ENCODE measurements at places on chromosomes 4 and X.

- H3K36me3 ChIP-seq, result no peaks in the 10 kb centered on the region
- no peak overlapping the region for H3K27ac ChIP-seq
- no peaks in the 10 kb centered on the region for H3K4me1 ChIP-seq
- no peak for DNase-seq
- H3K27me3 ChIP-seq, result no peaks in the 10 kb centered on the region
These were observed 57.5 kb downstream of the OPHN1 start for GRCh38 chrX:68375803-68376202.

GRCh38 chrX:16834806-16835205 lies 35.4 kb downstream of the RBBP7 start:
- peaks cover 3% of the 10 kb centered on the region for H3K36me3 ChIP-seq
- H3K27me3 ChIP-seq, result no peaks in the 10 kb centered on the region
- H3K4me1 ChIP-seq, result no peaks in the 10 kb centered on the region
- no peak overlapping the region for H3K27ac ChIP-seq
- DNase-seq, result no peak

- no peaks in the 10 kb centered on the region for H3K27me3 ChIP-seq
- H3K27ac ChIP-seq, result no peak overlapping the region
- H3K4me3 ChIP-seq, result no peak overlapping the region
- DNase-seq, result no peak
- H3K4me1 ChIP-seq, result no peaks in the 10 kb centered on the region
- no peaks in the 10 kb centered on the region for H3K36me3 ChIP-seq
These were observed 32.8 kb downstream of the HDAC8 start for GRCh38 chrX:72539822-72540221.

- H3K27ac ChIP-seq, result no peak overlapping the region
- H3K36me3 ChIP-seq, result no peaks in the 10 kb centered on the region
- DNase-seq, result no peak
- H3K4me1 ChIP-seq, result no peaks in the 10 kb centered on the region
These were observed 115.1 kb downstream of the SH3KBP1 start for GRCh38 chrX:19772096-19772821.

GRCh38 chrX:16633754-16634153 lies 16.2 kb upstream of the S100G start:
- H3K27ac ChIP-seq, result no peak overlapping the region
- DNase-seq, result no peak

- H3K4me1 ChIP-seq, result no peaks in the 10 kb centered on the region
- H3K4me3 ChIP-seq, result no peak overlapping the region
- no peaks in the 10 kb centered on the region for H3K27me3 ChIP-seq
- H3K27ac ChIP-seq, result no peak overlapping the region
These were observed 12.8 kb upstream of the ABCG2 start for GRCh38 chr4:88171206-88171605.

- no peaks in the 10 kb centered on the region for H3K36me3 ChIP-seq
- no peak overlapping the region for H3K4me3 ChIP-seq
- no peak overlapping the region for H3K27ac ChIP-seq
These were observed 69.1 kb upstream of the PLAC1 start for GRCh38 chrX:134727363-134727762.

DNA sequence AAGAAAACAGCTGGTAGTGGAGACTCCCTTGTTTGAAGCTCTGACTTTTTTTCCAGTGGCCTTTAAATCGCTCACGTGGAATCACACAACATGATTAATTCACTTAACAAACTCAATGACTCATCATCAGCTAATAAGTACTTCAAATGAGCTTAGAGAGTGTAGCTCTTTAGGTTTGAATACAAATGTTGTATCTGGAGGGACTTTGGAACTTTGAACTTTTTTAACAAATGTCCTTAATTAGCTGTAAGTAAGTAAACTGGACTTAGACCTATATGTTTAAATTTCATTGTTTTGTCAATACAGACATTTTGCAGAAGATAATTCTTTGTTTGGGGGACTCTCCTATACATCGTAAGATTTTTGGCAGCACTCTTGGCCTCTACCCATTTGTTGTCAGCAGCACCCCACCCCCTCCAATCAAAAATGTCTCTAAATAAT lies 581.1 kb downstream of the SPRY1 start:
- H3K4me1 ChIP-seq, result peaks cover 6% of the 10 kb centered on the region
- no peak for DNase-seq
- H3K36me3 ChIP-seq, result no peaks in the 10 kb centered on the region
- H3K27ac ChIP-seq, result no peak overlapping the region

GRCh38 chr4:146488495-146489174 lies 33.1 kb downstream of the SLC10A7 start:
- no peak overlapping the region for H3K27ac ChIP-seq
- H3K36me3 ChIP-seq, result peaks cover 4% of the 10 kb centered on the region
- H3K27me3 ChIP-seq, result no peaks in the 10 kb centered on the region
- no peaks in the 10 kb centered on the region for H3K4me1 ChIP-seq
- no peak overlapping the region for H3K4me3 ChIP-seq

DNA sequence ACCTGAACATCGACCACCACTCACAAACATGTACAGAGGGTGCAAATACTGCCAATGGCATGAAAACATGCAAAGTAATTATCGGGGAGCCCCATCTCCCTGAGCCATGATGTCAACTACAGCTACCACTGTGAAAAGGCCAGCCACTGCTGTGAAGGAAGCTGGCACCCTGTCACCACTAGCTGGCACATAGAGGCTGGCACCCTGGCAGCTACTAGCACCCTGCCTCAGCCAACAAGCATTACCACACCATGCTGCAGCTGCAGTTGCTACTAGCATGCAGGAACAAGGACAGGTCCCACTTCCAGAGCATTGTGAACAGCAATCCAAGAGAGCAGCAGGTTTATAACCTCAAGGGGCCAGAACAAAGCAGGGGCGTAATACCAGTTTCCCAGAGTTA lies 81.4 kb downstream of the PRR32 start:
- DNase-seq, result no peak
- H3K27me3 ChIP-seq, result no peaks in the 10 kb centered on the region
- H3K4me1 ChIP-seq, result no peaks in the 10 kb centered on the region
- no peak overlapping the region for H3K4me3 ChIP-seq
- H3K36me3 ChIP-seq, result no peaks in the 10 kb centered on the region
- H3K27ac ChIP-seq, result no peak overlapping the region

DNA sequence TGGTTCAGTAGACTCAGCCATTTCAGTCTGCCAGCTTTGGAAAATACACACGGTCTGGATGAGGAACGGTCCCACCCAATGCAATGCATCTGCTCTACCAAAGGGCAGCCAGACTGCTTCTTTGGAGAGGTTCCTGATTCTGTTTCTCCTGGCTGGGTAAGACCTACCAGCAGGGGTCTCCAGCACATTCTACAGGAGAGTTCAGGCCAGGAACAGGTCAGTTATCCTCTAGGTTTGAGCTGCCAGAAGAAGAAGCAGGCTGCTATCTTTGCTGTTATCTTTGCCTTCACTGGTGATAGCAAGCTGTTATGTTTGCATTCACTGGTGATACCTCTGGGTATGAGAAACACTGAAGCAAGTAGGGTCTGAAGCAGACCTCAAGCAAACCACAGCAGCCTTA lies 45.5 kb upstream of the PBDC1 start:
- no peaks in the 10 kb centered on the region for H3K36me3 ChIP-seq
- no peaks in the 10 kb centered on the region for H3K27me3 ChIP-seq
- H3K4me3 ChIP-seq, result no peak overlapping the region
- no peaks in the 10 kb centered on the region for H3K4me1 ChIP-seq
- no peak overlapping the region for H3K27ac ChIP-seq

DNA sequence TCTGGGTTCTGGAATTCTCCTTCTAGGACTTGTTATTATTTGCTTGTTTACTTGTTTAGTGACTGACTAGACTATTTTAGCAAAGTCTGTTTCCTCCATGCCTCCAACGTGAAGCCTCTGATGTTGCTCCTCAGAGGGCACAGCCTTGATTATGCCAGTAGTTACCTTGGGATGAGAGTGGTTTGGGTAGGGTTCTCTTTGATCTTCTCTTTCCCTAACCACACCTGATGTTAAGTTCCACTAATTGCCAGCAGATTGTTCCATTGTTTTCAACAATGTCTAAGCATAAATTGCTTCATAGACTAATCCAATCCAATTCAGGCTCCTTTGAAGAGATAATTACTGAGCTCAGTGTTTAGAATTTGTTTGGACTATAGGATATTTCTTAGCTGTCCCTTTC lies 352.7 kb upstream of the DIPK2B start:
- no peak overlapping the region for H3K4me3 ChIP-seq
- H3K36me3 ChIP-seq, result no peaks in the 10 kb centered on the region
- H3K27me3 ChIP-seq, result no peaks in the 10 kb centered on the region
- H3K27ac ChIP-seq, result no peak overlapping the region
- no peak for DNase-seq
- no peaks in the 10 kb centered on the region for H3K4me1 ChIP-seq

- no peak overlapping the region for H3K4me3 ChIP-seq
- H3K27ac ChIP-seq, result no peak overlapping the region
- DNase-seq, result no peak
- H3K4me1 ChIP-seq, result no peaks in the 10 kb centered on the region
- no peaks in the 10 kb centered on the region for H3K36me3 ChIP-seq
- no peaks in the 10 kb centered on the region for H3K27me3 ChIP-seq
These were observed 37.1 kb downstream of the MAB21L2 start for GRCh38 chr4:150619042-150619441.

GRCh38 chrX:123272630-123273029 lies 88.6 kb downstream of the GRIA3 start:
- DNase-seq, result no peak
- no peaks in the 10 kb centered on the region for H3K4me1 ChIP-seq
- H3K27me3 ChIP-seq, result no peaks in the 10 kb centered on the region
- H3K27ac ChIP-seq, result no peak overlapping the region
- no peaks in the 10 kb centered on the region for H3K36me3 ChIP-seq
- no peak overlapping the region for H3K4me3 ChIP-seq

DNA sequence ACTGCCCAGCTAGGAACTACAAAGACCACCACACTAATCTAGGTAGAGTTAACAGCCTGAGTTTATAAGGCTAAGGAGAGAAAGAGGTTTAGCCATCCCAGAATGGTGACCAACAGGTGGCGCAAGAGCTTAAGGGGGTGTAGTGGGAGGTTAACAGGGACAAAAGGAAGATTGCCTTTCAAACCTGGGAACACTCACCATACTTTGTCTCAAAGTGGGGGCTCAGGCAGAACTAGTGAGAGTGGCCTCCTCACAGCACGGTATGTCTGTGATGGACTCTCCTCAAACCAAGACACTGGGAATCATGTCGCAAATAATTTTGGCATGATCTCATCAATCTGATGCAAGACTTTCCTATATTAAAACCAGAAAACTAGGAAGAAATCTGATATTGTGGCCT lies 23.4 kb downstream of the CCNI start:
- no peak overlapping the region for H3K4me3 ChIP-seq
- H3K27me3 ChIP-seq, result no peaks in the 10 kb centered on the region
- no peak overlapping the region for H3K27ac ChIP-seq
- H3K4me1 ChIP-seq, result no peaks in the 10 kb centered on the region

GRCh38 chr4:74619931-74620702 lies 174.2 kb downstream of the BTC start:
- no peak overlapping the region for H3K4me3 ChIP-seq
- peaks cover 9% of the 10 kb centered on the region for H3K4me1 ChIP-seq
- no peaks in the 10 kb centered on the region for H3K27me3 ChIP-seq
- no peak overlapping the region for H3K27ac ChIP-seq
- DNase-seq, result no peak
- no peaks in the 10 kb centered on the region for H3K36me3 ChIP-seq

- no peaks in the 10 kb centered on the region for H3K4me1 ChIP-seq
- no peaks in the 10 kb centered on the region for H3K36me3 ChIP-seq
- no peak for DNase-seq
- H3K27ac ChIP-seq, result no peak overlapping the region
- H3K4me3 ChIP-seq, result no peak overlapping the region
- H3K27me3 ChIP-seq, result no peaks in the 10 kb centered on the region
These were observed 34.8 kb upstream of the USP51 start for GRCh38 chrX:55524487-55524886.

GRCh38 chrX:104325213-104325585 lies 70.5 kb upstream of the ESX1 start:
- H3K27ac ChIP-seq, result no peak overlapping the region
- no peak overlapping the region for H3K4me3 ChIP-seq
- H3K4me1 ChIP-seq, result no peaks in the 10 kb centered on the region
- DNase-seq, result no peak
- no peaks in the 10 kb centered on the region for H3K27me3 ChIP-seq
- H3K36me3 ChIP-seq, result no peaks in the 10 kb centered on the region

- no peaks in the 10 kb centered on the region for H3K27me3 ChIP-seq
- DNase-seq, result no peak
- H3K27ac ChIP-seq, result no peak overlapping the region
- H3K36me3 ChIP-seq, result no peaks in the 10 kb centered on the region
- H3K4me1 ChIP-seq, result peaks cover 12% of the 10 kb centered on the region
These were observed 201.3 kb downstream of the PTTG2 start for GRCh38 chr4:38161208-38162113.

GRCh38 chrX:118355225-118355920 lies 9.5 kb downstream of the WDR44 start:
- no peak overlapping the region for H3K4me3 ChIP-seq
- H3K36me3 ChIP-seq, result no peaks in the 10 kb centered on the region
- DNase-seq, result no peak
- H3K27ac ChIP-seq, result no peak overlapping the region
- H3K27me3 ChIP-seq, result no peaks in the 10 kb centered on the region

GRCh38 chrX:108359806-108360602 lies 78.2 kb downstream of the COL4A6 start:
- H3K4me1 ChIP-seq, result no peaks in the 10 kb centered on the region
- no peaks in the 10 kb centered on the region for H3K36me3 ChIP-seq
- no peaks in the 10 kb centered on the region for H3K27me3 ChIP-seq

GRCh38 chr4:12579172-12579571 lies 905.0 kb downstream of the RAB28 start:
- H3K4me3 ChIP-seq, result no peak overlapping the region
- H3K27me3 ChIP-seq, result no peaks in the 10 kb centered on the region
- H3K4me1 ChIP-seq, result no peaks in the 10 kb centered on the region
- no peaks in the 10 kb centered on the region for H3K36me3 ChIP-seq
- H3K27ac ChIP-seq, result no peak overlapping the region

GRCh38 chr4:91279899-91280298 lies 1023.9 kb upstream of the GRID2 start:
- H3K27ac ChIP-seq, result no peak overlapping the region
- no peak for DNase-seq
- no peaks in the 10 kb centered on the region for H3K36me3 ChIP-seq

DNA sequence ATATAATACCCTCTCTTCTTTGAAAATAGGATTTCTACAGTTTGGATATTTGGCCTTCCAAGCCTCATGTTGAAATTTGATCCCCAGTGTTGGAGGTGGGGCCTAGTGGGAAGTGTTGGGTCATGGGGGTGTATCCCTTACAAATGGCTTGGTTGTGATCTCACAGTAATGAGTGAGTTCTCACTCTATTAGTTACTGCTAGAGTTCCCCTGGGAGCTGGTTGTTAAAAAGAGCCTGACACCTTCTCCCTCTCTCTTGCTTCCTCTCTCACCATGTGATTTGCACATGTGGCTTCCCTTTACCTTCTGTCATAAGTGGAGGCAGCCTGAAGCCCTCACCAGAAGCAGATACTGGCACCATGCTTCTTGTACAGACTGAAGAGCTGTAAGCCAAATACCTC lies 73.9 kb downstream of the HDAC8 start:
- DNase-seq, result no peak
- H3K27ac ChIP-seq, result no peak overlapping the region
- no peak overlapping the region for H3K4me3 ChIP-seq
- H3K27me3 ChIP-seq, result no peaks in the 10 kb centered on the region
- H3K4me1 ChIP-seq, result no peaks in the 10 kb centered on the region

All from thoracic aorta (tissue), 2 donors.